Activated CD4-positive, alpha-beta T cell treated with anti-CD3 and anti-CD28 coated beads, Interleukin-2, amount 10 ng/mL, durations not matched to agents 24 days and 14 days (primary cell): ENCODE measurements at places on chromosomes 11 and 22. TPM values are rescaled to one million over a fixed set of nuclear protein-coding genes. Genes with fewer than 3 reads are reported as not detected.

DNA sequence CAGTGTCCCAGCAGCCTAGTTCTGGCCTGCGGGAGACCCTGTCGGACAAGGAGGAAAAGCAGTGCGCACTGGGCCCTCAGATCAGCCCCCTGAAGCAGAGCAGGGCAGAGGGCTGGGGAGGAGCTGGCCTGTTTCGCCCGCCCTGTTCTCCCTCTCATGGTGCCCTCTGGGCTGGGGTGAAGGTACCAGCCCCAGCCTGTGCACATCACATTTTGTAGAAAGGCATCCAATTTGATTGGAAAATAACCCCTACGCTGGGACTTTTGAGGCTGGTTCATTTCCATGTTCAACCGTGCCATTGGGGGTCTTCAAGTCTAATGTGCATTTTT, 832 bp upstream of the NAP1L4 start:
- DNase-seq: no peak

GRCh38 chr11:57599381-57599780, 1.9 kb downstream of the SERPING1 start:
- no peak for DNase-seq

DNA sequence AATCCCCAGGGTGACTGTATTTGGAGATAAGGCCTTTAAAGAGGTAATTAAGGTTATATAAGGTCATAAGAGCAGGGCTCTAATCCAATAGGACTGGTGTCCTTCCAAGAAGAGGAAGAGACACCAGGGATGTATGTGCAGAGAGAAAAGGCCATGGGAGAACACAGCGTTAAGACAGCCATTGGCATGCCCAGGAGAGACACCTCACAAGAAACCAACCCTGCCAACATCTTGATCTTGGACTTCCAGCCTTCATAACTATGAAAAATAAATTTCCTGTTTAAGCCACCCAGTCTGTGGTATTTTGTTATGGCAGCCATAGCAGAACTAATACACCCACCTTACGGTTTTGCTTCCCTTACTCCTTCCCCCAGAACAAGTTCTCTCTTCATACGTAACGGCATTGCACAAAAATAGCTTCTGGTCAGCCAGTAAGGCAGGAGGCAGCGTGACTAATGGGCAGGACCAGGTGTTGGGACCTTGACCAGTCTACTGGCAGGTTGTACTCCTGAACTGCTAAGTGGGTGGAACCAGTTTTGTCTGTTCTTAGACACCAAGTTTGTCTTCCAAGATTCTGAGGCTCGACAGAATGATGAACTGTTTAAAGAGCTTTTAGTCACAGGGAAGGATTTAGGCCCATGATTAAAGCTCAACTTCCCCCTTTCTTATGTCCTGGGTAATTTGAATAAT, 31.9 kb upstream of the UPB1 start:
- no peak for DNase-seq

DNA sequence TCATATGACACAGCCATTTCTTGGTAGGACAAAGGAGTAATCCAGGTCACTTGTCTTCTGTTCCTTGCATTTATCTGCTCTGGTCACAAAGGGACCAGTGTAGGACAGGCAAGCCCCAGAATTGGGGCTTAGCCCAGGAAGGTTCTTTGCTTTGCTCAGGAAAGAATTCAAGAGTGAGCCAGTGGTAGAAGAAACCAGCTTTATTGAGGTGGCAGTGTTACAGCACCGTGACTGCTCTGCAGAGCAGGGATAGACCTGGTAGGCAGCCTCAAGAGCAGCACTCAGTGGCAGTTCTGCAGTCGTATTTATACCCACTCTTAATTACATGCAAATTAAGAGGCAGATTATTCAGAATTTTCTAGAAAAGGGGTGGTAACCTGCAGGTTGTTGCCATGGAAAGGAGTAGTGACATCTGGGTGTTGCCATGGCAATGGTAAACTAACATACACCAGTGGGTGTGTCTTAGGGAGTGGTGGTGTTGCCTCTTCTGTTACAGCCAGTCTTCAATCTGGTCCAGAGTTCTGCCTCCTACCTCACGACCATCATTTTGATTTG, 84.9 kb upstream of the RAB1B start:
- peak; percentile 59 for DNase-seq

DNA sequence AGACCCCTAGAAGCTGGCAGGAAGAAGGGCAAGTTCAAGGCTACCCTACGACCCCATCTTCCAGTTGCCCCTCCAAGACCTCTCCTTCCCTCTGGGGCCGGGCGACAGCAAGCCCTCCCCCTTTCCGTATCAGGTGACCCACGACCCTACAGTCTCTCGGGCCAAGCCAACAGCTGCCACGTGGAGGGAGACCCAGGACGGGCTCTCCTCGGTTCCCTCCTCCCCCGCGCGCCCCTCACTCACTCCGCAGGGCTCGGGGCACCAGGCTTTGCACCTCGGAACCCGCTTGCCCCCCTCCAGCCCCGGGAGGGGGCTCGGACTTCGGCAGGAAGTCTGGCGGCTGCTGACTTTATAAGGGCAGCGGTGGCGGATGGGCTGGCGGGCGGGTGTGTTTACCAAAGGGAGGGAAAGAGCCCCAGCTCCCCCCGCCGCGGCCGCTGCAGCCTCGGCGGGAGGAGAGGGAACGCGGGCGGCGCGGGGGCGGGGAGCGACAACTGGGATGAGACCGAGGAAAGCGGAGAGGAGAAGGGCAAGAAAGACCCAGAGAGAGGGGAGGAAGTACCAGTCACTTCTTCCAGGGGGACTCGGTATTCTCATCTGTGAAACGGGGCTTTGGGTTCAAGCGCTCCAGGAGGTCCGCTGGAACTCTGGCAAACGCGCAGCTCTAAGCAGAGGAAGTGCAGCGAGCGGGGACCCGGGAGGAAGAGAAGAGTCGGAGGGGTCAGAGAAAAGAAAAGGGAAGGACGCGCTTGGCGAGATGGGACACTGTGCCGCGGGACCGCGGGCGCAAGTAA, 767 bp downstream of the SLC43A1 start:
- peak; percentile 87 for DNase-seq

- no peak for DNase-seq
Observed at GRCh38 chr11:112793416-112793815, 167.8 kb upstream of the NCAM1 start.

- DNase-seq: no peak
Observed at GRCh38 chr22:49079027-49079725, 748.5 kb downstream of the BRD1 start.

GRCh38 chr11:67054836-67055523, 1.7 kb upstream of the RHOD start:
- no peak for DNase-seq

DNA sequence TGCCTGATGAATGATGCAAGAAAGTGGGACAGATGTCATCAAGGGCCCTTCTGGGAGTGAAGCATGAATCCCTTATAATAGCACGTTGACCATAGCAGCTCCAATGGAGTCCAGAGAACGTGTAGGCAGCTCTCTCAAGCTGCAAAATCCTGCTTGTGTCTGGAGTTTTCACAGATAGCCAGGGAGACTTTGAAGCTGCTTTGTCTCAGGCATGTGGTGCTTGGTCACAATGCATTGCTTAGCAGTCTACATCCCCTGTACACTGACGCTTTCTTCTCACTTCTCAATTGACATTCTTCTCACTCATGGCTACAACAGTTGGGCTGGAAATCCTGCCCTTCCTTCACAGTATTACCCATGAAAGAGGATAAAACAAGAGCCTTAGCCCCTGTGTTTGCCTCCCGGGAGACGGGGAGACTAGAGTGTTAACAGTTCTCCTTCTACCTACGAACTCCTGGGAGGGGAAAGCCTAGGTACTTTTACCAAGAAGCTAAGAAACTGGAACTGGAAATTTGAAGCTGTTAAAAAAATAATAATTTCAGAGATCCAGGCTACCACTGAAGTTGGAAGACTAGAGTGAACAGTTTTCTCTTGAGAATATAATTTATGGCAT, 20.7 kb upstream of the MMP7 start:
- no peak for DNase-seq

APOA5 gene
- not detected in 2 replicates for total RNA-seq
